ENCODE measurements at places on chromosomes 6 and 20. TPM values are rescaled to one million over a fixed set of nuclear protein-coding genes. Genes with fewer than 3 reads are reported as not detected.
A peak's percentile ranks its signal among the peaks of the same experiment; 100 is the strongest.

- DNase-seq, result no peak
Observed at GRCh38 chr20:38897267-38897666, 28.9 kb upstream of the FAM83D start.

HLA-DQB1 gene
- total RNA-seq, result 0.51 TPM

DNA sequence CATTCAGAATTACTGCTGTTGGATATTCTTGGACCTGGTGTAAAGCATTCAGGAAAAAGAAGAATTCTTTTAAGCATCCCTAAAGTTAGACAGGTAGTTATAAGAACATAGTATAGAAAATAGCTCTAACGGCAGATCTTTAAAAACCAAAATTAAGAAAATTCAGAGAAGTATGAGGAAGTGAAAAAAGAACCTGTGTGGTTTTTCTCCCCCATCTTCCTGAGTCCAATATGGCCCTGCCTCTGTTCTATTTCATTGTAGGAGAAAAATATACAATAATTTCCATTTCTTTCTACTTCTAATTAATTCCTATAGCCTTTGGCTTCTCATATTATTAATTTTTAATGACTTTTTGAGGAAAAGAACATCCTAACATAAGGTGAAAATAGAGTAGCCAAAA, 47.1 kb downstream of the FHL5 start:
- no peak for DNase-seq

ZFP57 gene
- not detected for total RNA-seq

GRCh38 chr20:48105526-48105925, 320.2 kb upstream of the SULF2 start:
- no peak for DNase-seq

GRCh38 chr6:152170702-152171667, 363.5 kb downstream of the ESR1 start:
- DNase-seq, result peak; percentile 68

DNA sequence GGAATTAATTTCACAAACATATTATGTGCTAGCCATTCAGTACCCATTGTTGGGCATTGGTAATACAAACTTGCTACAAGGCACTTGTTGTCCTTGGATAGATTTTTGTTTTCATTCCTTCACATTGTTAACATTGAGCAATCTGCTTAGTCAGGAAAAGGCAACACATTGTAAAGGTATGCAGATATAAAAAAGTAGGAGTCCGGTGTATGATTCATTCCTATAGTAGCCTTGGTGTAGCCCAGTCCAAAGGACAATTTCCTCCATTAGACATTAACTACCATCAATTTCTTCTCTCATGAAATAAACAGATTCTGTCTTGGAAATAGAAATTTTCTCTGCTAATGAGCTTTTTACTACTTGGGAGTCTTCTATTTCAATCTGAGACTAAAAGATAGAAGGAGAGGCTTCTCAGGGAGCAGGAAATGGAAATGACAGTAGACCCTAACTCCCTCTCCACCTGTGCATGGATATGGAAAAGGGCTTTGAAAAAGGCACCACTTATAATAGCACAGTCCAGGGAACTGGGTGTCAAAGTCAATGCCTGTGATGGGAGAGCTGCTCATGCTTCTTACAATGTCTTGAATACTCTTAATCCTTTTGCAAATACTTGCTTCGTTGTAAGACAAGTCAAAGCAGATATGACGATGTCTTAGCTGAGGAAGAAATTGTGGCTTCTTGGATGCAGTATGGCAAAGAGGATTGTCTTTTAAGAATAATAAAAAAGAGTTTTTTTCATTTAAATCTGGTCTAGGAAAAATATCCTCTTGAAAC, 369.4 kb upstream of the CITED2 start:
- DNase-seq, result peak; percentile 70

TREM2 gene
- not detected for total RNA-seq

IP6K3 gene
- not detected for total RNA-seq

HTR1B gene
- not detected for total RNA-seq

AFG1L gene
- 3.5 TPM for total RNA-seq

DNA sequence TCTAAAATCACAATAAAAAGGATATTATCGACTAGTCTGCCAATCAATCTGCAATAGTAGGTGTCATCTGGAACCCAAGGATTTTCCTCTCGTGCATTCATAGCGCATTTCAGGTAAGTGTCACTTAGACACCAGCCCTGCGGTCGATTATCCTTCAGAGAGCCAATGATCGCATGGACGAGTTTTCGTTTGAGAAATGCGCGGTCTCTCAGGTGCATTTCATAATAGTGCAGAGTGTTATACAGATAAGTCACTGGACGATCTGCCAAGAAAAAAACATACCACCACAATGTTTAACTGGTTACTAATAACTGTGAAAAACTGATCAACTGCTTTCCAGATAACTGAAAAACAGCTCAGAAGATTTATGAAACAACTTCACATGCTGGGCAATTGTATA, 21.0 kb downstream of the ARG1 start:
- no peak for DNase-seq

DCDC2 gene
- total RNA-seq, result 0.51 TPM

DNA sequence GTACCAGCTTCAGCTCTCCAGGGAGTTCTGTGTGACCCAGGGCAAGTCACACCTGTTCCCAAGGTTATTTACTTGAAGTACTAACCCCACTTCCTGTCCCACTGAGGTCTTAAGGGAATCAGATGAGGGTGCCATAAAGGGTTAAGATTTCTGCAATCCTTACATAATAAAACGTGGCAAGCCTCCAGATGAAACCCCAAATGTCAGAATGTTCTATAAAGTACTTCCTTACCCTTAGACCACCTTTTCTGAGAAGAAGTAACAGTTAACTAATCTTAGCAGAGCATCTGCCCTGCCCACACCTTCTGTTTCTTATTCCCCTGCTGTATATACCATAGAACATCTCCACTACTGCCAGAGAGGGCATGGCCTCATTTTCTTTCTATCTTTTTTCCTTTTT, 6.0 kb upstream of the AVP start:
- DNase-seq, result no peak

GRCh38 chr6:2767657-2768524, 2.7 kb downstream of the WRNIP1 start:
- DNase-seq, result no peak

- DNase-seq, result peak; percentile 37
Observed at GRCh38 chr6:24930431-24930871, 5.3 kb downstream of the RIPOR2 start.

DNA sequence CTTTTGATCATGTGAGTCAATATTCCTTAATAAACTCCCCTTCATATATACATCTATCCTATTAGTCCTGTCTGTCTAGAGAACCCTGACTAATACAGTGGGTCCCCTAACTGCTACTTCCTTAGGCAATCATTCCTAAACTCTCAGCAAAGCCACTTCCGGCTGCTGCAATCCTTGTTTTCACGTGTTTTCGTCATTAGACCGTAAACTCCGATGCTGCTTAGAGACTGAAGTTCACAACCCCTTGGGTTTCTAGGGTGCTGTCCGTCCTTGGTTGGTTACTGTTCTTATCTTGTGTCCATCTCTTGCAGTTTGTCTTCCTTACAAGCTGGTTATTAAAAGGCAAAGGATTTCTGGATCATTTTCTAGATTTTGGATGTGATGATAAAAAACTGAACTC, 106.4 kb downstream of the GMPR start:
- DNase-seq, result peak; percentile 57

GRCh38 chr6:20686142-20686541, 151.9 kb downstream of the CDKAL1 start:
- no peak for DNase-seq

- peak; percentile 65 for DNase-seq
Observed at GRCh38 chr6:68634726-68635411, at the start of gene ADGRB3. TSS of gene ADGRB3 (plus strand) at chr6:68635282. CDS start at chr6:68638676, 3,394 bp downstream.

DNA sequence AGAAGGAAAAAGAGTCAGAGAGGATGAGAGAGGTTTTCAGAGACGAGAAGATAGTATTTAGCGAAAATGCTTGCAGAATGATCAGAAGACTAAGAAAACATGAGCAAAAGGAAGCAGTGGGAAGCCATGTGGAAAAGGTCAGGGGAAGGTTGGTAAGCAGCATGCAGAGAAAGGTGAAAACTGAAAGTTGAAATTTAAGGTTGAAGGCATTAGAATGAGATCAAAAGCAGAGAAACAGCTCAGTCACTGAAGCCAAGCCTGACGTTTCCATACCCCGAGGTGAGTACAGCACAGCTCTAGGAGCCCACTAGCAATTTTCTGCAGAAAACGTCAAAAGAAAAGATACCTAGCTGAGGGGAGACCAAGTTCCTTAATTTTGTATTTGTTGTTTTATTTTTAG, 19.1 kb upstream of the TFB1M start:
- no peak for DNase-seq

- peak; percentile 41 for DNase-seq
Observed at GRCh38 chr20:4961746-4962145, 39.6 kb downstream of the SLC23A2 start.

DNA sequence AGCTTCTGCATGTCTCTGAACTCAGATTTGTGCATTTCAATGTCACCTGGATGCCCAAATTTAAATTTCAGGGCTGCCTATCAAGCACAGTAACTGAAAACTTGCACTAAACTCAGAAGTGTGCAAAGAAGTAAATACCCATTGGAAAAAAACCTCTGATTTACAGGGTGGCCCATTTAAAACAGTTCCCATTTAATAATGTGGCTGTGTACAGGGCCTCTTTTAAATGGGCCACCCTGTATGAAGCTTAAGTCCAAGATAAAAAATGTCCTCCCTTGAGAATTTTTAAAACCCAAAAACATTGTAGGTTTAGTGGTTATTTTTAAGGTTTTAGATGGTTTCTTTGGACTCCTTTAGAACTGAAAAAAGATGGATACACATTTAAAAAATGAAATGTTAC, 202.1 kb upstream of the RUNX2 start:
- DNase-seq, result no peak

DNA sequence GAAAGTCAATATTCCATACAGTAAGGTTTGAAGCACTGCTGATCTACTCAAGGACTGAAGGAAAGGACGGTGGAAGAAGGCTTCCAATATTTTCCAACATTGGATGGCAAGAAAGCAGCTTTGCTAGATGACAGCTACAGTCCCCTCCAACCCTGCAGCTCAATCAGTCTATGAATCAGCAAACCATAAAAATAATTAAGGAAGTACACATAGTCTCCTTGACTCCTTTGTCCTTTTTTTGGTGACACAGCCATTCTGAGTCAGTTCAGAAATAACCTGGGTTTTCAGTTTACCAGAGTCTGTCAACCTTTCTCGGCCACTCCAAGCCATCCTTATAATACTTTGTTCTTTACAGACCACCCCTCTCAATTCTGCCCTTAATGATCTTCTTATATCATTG, 232.5 kb downstream of the IBTK start:
- DNase-seq, result peak; percentile 47

ZNF334 gene
- 0.54 TPM for total RNA-seq

DNA sequence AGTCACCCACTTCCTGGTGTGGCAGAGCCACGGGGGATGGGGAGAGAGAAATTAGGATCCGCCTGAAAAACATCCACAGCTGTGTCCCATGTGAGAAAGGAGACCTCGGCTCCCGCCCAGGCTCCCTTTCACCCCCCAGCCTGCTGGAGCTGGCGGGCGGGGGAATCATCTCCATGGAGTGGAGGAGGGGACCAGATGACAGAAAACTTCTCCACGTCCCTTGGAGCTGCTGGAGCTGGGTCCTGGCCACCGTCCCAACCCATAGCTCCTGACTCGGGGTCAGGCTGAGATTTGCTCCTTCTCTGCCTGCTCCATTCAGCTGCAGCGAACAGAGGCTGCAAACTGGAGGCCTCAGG, 113.8 kb downstream of the CEBPB start:
- DNase-seq, result no peak

- no peak for DNase-seq
Observed at GRCh38 chr20:25532971-25533391, 52.4 kb downstream of the NINL start.

DNA sequence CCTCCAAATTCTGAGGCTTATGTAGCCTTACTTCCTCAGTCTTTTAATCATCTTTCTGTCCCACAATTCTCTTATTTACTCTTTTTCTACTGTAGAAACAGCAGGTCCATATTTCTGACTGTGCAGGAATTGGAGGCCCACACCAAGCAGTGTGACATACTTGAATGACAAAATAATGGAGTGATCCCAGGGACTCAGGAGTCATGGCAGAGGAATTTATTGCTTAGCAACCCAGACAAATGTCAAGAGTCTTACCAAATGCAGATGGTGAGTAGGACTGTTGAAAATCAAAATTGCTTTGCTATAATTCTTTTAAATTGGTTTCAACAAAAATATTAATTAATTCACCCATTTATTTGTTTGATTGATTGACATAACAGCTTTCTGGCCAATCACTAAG, 59.9 kb downstream of the HTR1B start:
- no peak for DNase-seq

CGA gene
- total RNA-seq, result not detected

DNA sequence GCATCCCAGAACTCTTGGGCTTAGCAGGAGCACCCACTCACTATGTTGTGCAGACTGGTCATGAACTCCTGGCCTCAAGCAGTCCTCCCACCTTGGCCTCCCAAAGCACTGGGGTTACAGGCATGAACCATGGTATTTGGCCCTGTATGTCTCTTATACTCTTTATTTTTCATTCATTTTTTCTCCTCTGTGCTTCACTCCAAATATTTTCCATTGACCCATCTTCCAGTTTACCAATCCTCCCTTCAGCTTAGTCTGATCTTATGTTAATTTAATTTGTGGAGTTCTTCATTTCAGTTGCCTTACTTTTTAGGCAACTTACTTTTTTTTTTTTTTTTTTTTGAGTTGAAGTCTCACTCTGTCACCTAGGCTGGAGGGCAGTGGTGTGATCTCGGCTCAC, 79.5 kb downstream of the EZR start:
- no peak for DNase-seq

DNA sequence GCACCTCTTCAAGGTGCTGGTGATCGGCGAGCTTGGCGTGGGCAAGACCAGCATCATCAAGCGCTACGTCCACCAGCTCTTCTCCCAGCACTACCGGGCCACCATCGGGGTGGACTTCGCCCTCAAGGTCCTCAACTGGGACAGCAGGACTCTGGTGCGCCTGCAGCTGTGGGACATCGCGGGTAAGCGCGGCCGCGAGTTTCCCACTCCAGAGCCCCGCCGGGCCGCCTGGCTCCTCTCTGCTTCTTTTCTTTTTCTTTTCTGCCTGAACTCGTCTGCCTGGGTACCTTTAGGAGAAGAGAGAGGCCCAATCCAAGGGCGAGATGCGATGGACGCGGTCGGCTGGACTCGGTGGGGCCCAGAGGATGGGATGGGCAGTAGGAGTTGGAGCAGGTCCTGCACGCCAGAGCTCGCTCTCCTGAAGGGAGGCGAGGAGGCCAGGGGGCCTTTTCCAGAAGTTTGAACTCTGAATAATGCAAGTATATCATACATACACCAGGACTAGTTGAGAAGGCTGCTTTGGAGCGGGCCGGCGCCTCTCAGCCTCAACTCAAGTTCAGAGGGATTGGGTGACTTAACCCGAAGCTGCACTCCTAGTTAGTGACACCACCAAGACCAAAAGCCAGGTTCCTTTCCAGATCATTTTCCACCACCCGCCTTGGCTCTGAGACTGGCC, 445 bp downstream of the RAB32 start:
- peak; percentile 65 for DNase-seq
